NCI-H748 treated with DMSO at 0.1 percent for 48 hours (cell line): ENCODE measurements at places on chromosomes 3 and 15.

DNA sequence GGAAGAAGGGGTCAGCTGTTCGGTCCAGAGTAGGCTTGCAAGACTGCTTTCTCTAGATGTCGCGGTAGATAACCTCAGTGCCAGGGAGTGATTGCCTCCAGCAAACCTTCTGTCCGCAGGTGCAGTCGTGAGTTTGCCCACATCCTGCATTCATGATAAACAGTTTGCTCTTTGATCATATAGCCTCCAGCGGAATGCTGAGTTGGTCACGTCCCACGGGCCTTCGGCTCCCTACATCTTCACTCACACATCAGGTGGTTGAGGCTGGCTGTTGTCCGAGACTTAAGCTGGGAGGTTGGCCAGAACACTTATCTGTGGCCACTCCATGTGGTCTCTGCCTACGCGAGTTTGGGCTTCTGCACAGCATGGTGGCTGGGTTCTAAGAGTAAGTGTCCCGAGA, 62.1 kb upstream of the NR2C2 start:
- DNase-seq, result no peak

DNA sequence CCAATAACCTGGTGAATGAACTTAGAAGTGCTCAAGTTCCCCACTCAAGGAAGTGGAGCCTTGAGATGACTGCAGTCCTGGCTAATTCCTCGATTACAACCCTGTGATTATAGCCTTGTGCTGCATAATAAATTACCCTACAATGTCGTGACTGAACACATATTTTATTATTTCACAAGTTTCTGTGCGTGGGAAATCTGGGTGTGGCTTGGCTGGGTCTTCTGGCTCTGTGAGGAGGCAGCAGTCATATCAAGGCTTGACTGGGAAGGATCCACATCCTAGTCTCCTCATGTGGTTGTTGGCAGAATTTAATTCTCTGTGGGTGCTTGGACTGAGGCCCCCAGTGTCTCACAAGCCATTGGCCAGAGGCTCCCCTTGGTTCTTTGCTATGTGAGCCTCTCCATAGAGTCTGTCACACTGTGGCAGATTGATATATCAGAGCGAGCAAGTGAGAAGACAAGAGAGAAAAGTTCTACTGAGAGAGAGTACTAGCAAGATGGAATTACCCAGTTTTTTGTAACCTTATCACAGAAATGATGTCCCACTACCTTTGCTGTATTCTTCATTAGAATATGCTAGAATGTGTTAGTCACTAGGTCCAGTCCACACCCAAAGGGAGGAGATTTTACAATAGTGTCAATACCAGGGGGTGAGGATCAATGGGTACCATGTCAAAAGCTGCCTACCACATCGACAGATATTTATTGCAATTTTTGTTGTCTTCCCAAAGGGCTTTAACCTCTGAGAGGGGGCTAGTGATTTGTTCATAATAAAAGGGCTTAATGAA, 102.8 kb upstream of the TBC1D5 start:
- DNase-seq, result no peak

DNA sequence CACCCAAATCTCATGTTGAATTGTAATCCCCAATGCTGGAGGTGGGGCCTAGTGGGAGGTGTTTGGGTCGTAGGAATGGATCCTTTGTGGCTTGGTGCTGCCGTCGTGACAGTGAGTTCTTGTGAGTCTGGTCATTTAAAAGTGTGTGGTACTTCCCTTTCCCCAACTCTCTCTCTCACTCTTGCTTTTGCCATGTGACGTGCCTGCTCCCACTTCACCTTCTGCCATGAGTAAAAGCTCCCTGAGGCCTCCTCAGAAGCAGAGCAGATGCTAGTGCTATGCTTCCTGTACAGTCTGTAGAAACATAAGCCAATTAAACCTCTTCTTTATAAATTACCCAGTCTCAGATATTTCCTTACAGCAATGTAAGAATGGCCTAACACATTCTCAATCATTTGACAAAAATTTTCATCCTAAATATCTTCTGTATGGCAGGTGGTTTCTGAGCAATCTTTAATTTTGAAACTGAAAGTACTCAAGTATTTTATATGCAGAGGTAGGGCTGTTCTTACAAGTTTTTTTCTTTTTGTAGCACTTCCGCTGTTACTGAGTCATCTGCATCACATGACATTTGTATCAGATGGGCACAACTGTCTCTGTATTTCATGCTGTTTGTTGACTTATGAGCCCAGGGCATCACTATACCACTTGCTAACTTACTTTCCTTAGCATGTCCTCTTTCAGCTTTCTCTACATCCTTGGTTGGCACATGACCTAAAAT, 8.8 kb downstream of the RPL39L start:
- no peak for DNase-seq

DNA sequence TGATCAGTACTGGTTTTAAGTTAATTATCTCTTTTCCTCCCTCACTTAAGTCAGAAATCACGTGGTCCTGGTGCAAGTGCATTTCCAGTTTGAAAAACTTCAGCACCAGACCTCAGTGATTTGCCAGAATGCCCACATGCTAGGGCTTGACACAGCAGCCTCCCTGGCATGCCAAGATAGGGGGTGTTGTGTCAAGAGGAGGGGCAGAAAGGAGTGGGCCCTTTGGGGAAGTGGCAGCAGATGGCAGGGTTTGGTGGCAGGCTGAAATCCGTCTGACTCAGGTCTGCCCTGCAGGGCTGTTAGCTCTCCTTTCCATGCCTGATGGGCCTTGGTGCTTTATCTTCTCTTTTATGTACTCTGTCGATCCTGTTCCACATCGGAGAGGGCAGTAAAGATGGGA, 23.4 kb downstream of the PXK start:
- no peak for DNase-seq

DNA sequence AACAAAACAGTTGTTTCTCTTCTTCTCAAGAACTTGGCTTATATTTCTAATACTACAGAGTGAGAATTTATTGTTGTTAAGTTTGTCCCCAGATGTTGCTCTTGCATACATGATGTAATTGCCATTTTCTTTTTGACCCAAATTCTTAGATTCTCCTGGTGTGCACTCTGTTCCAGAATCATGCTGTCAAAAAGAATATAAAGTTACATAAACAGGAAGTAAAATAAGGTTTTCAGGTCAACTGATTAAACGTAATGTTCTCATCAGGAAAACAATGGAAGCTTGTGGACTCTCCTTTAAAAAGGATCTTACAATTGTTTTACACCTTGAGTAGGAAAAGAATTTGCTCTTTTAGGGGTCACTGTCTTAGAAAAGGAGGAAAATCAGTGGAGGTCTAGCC, 121.8 kb downstream of the ADAM10 start:
- no peak for DNase-seq

DNA sequence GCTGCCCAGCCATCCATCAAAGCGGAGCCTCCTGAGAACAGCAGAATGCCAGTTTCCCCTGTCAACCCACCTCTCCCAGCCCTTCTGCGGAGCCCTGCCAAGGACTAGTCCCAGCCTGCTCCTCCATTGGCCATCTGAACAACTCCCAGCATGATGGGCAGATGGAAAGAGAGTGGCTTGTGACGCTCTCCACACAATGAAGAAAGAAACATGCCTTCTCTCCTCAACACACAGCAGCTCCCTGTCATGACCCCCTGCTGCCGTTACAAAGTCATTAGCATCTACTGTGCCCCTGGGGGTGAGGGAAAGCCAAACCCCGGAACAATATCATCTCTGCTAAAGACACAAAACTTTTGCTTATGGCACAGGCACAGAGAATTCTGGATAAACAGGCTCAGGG, 33.6 kb downstream of the MECOM start:
- no peak for DNase-seq

- no peak for DNase-seq
Measured at GRCh38 chr15:90557186-90558084, 27.7 kb downstream of the CRTC3 start.

DNA sequence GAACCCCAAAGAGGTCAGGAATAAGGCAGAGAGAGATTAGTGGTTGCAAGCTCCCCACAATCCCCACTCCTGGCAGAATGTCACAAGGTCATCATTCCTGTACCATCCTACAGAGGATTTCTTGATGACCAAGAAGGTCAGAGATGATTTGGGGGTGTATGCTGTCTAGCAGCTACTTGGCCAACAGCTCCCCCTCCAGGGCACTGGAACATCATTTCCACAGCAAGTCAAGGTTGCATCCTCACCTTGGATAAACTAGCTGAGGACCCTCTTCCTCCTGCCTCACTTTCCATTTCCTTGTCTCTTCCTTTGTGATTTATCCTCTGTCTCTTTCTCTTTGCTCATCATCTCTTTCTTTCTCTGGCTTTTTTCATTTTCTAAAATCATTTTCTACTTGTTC, 106.3 kb downstream of the PROS1 start:
- no peak for DNase-seq

DNA sequence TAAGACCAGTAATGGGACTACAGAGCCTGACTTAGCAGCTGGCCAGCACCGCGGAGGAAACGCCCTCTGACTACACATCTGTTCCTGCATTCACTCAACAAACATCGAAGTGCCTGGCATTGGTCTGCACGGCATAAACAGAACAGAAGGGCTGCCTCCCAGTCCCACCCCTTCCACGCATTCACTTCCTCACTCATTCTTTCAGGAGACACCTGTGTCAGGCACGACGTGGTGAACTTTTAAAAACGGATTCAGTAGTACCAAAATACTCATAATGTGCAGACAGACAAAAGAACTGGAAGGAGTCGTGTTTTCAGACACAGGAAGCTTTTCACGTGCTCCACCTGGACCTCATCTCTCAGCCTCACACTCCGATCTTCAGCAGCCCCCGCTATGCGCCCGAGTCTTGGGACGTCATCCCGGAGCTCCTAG, 123.3 kb downstream of the XXYLT1 start:
- DNase-seq, result no peak

- no peak for DNase-seq
Measured at GRCh38 chr3:107710851-107711250, 188.1 kb downstream of the BBX start.

DNA sequence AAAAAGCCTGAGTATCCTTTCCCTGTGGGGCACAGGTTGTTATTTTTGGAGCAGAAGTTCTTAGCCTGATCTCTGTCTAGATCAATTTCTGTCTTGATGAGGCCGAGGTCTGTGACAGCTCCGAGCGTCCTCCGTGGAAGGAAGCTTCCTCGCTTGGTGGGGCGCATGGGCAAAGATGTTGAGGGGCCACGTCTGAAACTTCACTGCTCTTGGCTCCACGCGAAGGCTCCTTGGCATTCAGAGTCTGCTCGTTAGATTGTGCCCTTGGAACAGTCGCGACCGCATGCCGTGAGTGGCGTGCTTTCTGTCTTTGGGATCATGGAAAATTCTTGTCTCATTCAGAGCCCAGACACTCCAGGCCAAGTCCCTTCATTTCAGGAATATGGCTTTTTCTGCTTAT, 13.7 kb downstream of the GRK7 start:
- DNase-seq, result no peak

DNA sequence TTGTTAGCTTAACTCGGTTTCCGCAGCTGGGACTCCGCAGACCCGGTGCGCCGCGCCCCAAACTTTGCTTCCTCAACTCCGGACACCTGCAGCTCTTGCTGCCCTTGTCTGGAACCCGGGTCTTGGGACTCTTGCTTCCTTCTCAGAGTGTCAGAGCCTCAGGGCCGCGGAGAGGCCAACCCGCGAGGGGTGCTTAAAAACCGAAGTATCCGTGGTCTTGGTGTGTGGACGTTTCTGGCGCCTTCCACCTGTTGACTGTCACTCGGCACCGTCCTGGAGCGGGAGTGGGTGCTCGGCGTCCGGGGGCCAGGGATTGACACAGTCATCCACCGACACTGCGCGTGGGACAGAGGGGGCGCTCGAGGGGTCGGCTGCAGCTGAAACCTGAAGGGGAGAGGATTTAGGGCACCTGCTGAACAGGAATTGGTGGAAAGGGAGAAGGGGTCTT, 386 bp downstream of the SQOR start:
- no peak for DNase-seq

GRCh38 chr3:9314796-9315195, 48.1 kb upstream of the THUMPD3 start:
- no peak for DNase-seq

DNA sequence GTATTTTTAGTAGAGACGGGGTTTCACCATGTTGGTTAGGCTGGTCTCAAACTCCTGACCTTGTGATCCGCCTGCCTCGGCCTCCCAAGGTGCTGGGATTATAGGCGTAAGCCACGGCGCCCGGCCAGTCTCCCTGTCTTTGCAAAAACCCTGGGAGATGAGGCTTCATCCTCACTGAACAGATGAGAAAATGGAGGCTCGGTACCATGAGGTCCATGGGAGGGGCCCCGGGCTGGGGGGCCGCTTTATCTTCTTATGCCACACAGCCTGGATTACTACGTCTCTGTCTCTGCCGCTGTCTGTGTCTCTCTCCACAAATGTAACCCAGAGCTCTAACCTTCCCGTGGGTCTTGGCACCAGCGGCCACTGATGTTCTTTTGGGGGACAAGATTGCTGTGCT, 39.1 kb downstream of the ABTB1 start:
- DNase-seq, result no peak

DNA sequence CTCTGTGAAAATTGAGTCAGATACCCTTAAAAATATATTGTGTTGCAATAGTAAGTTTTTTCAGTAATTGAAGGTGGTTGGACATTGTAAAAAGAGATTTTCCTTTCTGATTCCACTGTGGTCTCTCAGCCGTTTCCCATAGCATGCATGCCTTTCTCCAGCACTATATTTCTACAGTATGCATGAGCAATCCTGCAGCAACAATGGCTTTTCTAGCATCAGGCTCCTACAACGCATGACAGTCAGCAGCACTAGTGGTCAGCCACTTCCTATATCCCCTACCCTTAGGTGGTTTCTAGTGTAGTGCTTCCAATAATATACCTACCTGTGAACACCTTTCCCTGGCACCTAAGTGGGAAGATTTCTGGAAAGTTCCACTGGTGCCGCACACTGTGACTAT, 55.4 kb upstream of the SNRPN start:
- DNase-seq, result no peak

- no peak for DNase-seq
Measured at GRCh38 chr15:73268457-73268856, 100.3 kb downstream of the HCN4 start.

DNA sequence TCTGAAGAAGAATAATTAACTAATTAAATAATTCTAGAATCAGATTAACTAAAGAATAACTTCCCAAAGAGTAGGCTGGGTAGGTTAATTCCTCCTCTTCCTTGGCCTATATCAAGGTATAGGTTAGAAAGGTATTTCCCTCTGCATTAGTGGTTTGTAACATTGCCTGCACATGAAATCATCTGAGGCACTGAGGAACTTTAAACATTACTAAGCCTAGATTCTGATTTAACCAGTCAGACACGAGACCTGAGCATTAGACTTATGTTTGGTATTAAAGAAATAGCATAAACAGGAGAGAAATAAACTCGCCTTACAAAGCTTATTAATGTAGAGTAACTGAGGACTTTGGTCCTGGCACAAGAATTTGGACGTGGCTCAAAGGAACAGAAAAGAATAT, 84.2 kb downstream of the FGF7 start:
- DNase-seq, result no peak
